Stimulated activated CD4-positive, alpha-beta T cell treated with anti-CD3 and anti-CD28 coated beads, Interleukin-4, amount 100 ng/mL, for 48 hours (primary cell): ENCODE measurements at places on chromosomes 7 and 10.
A peak's percentile ranks its signal among the peaks of the same experiment; 100 is the strongest.

GRCh38 chr10:35289198-35289597 lies 47.1 kb upstream of the CCNY start:
- DNase-seq, result no peak

GRCh38 chr10:5534051-5534821 lies 9.5 kb downstream of the CALML3 start:
- DNase-seq, result no peak

- DNase-seq, result no peak
Observed at GRCh38 chr10:13335881-13336280, 12.2 kb downstream of the SEPHS1 start.

DNA sequence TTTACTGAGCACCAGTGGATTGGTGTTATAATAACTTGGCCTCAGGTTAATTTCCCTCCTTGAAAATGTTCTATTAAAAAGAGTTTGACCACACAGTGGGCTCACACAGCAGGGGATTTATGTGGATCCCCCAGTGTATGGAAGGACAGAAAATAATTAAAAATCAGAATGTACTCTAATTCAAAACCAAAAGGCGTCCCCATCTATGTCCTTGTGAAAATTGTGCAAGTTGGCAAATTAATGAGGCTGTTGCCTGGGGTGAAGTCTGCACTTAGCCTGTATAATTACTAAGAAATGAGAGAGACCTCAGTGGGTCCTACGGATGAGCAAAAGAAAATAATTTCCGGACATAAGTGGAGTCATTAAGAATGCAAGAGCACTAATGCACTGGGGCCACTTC lies 31.1 kb downstream of the PIK3CG start:
- DNase-seq, result no peak

GRCh38 chr7:143345428-143345900 lies 17.0 kb downstream of the FAM131B start:
- DNase-seq, result peak; percentile 55

DNA sequence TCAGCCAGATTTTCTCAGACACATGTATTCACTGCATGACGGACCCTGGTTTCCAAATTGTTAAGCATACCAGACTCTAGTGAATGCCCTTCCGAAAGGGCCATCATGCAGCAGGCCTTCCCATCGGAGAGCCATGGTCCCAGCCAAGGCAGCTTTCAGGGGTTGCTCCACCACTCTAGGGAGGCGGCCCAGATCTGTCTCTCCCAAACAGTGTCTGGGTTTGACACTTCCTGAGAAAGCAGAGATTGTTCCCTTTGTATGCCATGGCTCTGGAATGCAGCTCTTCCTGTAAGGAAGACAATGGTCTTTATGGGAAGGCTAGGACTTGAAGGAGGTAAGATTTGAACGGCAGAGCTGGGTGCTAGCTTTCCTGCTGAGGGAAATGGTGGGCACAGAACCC lies 178.8 kb upstream of the BMPER start:
- no peak for DNase-seq

DNA sequence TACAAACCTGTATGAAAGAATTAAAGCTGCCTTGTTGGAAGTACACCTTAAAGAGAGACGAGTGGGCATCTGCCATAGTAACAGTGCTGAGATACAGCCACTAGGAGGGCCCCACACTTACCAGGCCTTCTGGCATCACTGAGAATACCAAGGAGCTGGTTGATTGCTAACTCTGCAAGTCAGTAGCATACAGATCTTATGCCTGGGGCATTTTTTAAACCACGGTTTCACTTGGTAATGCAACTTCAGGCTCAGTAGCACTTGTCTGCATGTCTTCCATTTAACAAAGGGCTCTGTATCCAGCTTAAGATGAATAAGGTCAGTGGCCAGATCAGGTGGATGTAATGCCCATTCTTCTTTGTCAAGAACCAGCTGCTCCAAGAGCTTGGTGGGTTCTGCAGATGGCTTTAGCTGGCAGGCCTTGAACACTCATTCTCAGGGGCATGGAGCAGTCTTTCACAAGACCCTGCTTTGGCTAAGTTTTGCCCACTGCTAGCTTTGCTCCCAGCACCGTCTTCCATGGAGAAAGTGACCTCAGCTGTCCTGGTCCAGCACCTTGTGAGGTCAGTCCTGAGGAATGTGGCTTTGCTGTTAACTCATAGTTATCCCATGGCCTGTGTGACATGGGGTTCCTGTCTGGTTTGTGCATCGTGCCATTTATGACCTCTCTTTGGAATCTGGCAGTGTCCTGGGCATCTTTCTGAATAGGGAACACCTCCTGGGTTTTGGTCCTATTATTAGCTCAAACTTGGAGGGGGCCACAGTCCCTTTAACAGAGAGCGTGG lies 68.1 kb downstream of the BMPER start:
- DNase-seq, result no peak

DNA sequence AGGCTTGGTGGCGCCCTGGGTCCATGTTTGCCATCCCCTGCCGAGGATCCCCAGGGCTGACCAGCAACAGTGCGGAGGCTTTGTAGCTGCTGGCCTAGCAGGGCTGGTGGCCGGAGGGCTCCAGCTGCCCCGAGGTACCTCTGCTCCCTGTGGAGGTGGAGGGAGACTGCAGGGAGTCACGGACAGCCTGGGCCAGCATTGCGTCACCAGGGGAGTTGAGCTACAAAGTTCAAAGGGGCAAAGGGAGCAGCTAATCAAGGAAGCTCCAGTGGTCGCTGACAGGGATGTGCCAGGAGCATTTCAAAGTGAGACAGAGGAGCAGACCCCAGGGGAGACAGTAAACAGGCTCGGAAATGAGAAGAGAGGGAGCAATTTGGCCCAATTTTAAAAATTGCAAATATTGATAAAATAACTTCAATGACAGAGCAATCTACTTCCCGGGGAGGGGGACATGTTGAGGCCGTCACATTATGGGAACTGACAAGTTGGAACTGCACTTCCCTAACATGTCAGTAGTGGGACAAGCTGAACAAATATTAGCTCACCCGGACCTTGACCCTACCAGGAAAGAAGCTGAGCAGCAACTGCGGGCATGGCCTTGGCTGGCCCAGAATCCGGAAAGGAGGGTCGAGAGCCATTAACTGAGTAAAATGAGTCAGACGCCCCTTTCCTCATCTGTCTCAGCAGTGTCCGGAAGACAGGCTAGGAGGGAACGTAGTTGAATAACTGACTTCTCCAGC lies 39.4 kb downstream of the BTBD16 start:
- DNase-seq, result no peak

- no peak for DNase-seq
Observed at GRCh38 chr10:133295426-133296320, 13.0 kb downstream of the TUBGCP2 start.

DNA sequence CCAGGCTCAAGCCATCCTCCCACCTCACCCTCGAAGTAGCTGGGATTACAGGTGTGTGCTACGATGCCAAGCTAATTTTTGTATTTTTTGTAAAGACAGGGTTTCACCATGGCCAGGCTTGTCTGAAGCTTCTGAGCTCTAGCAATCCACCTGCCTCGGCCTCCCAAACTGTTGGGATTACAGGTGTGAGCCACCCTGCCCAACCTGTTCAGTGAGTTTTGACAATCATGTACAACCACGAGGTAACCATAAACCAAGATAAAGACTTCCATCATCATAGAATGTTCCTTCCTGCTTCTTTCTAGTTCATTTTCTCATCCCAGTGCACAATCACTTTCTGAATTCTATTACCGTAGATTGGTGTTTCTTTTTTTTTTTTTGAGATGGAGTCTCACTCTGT lies 30.5 kb upstream of the MKRN1 start:
- no peak for DNase-seq

GRCh38 chr10:11528286-11528685 lies 83.2 kb downstream of the USP6NL start:
- no peak for DNase-seq

- no peak for DNase-seq
Observed at GRCh38 chr7:100351657-100352058, 6.3 kb upstream of the PILRB start.

DNA sequence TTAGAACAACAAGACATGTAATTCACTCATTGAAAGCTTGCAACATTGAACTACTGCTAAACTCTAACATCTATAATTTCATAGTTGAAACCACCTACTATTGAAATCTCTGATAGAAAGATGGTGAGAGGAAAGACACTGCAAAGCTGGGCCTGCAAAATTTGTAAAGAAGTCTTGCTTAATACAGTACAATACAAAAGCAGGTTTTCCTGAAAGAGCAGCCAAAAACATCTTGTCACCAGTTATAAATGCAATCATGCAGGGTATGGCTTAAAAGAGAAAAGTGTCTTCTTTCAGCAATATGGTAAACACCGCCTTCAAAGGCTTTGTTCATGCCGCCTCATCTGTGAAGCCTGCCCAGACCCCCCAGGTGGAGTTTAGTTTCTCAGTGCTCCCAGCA lies 109.2 kb downstream of the ANK3 start:
- no peak for DNase-seq

GRCh38 chr7:31368620-31369019 lies 28.1 kb upstream of the NEUROD6 start:
- no peak for DNase-seq

GRCh38 chr10:96299383-96299782 lies 4.9 kb upstream of the DNTT start:
- no peak for DNase-seq

DNA sequence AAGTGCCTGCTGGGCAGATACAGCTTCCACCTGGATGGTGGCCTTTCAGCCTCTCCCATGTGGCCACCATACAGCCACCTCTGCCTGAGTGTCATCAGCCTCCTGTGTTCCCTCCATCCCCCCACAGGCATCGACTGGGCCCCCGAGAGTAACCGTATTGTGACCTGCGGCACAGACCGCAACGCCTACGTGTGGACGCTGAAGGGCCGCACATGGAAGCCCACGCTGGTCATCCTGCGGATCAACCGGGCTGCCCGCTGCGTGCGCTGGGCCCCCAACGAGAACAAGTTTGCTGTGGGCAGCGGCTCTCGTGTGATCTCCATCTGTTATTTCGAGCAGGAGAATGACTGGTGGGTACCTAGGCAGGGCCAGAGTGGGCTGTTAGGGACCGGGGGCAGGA lies 13.4 kb downstream of the ARPC1B start:
- no peak for DNase-seq

GRCh38 chr10:66167816-66168215 lies 758.0 kb upstream of the LRRTM3 start:
- DNase-seq, result no peak

- no peak for DNase-seq
Observed at GRCh38 chr7:66766041-66766440, 25.5 kb downstream of the RABGEF1 start.

DNA sequence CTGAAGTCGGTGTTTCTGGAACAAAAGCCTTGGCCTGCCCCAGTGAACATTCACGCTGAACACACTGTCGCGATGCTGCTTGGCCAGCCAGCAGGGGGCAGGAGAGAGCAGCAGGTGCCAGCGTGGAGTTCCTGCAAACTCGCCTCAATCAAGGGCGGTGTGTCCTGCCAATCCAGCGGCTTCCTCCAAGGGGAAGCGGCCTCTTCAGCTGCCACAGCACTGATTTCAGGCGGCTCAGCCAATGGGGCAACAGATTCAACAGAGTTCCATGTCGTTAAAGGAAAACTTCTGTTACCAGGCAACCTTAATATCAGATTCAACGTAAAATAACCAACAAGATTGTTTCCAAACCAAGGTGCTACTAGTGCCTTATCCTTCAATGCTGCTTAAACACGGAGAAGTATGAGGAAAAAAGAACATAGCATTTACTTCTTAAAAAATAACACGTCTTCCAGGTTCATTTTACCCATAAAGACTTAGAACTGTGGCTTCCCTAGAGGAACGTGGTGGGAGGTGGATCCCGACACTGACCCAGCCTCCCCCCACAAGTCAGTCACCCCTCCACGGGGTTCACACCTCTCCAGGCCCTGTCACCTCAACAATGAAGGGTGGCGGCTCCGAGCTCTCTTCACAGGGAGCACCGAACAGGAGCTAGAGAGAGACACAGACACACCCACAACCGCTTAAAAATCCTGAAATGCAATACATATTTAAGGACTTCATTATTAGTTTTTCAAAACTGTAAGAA lies 178.2 kb downstream of the DIP2C start:
- DNase-seq, result peak; percentile 77
